MV-4-11 (cell line): ENCODE measurements at places on chromosomes 7 and 10.

DNA sequence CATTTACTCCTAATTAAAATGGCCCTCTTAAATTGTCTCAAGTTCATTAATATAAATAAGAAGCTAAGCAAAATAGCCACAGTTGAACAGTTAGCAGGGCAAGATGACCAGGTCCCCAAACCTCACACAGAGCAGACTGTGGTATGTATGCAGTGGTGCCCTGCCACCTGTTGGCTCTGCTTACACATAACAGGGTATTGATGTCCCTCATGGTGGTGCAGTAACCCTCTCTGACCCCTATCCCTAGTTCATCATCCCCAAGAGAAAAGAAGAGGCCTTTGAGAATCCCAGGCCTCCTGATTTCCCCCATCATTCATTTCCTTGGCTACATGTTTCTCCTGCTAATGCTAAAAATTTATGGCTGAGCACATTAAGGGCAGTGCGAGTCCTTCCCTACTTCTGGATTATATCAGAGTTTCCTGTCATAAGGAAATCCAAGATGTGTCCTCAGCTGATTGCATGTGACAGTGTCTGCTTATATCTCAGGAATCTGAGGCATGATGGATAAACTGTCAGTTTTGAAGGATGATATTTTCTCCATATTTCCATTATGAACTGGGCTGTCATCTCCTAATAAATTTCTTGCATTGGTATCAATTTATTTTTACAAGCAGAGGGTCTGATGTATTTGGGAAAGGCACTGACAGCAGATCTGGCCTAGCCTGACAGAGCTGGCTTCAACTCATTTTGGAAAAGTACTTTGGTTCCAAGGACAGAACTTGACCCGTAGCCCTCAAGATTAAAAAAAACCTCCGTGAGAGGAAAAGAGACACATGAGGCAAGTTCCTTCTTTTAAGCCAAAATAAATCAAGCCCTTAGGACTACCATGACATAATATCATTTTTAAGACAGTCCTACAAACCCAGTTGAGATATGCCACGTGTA is 880.6 kb downstream of the LRMDA start:
- DNase-seq = peak; percentile 32

DNA sequence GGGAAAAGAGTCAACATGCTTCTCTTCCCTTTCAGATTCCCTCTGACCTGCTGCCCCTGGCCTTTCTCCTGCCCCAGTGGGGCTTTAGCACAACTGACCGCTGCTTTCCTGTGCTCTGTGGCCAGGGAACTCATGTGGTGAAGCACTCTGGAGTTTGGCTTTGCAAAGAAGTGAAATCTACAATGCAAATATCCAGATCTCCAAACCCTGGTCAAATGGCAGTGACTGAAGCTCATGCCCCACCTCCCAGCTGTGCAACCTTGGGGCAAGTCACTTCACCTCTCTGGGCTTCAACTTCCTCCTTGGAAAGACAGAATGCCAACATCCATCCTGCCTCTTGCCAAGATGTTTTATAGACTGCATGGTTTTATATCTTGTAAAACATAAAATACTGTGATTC is 157.8 kb downstream of the NEURL1 start:
- DNase-seq = no peak

DNA sequence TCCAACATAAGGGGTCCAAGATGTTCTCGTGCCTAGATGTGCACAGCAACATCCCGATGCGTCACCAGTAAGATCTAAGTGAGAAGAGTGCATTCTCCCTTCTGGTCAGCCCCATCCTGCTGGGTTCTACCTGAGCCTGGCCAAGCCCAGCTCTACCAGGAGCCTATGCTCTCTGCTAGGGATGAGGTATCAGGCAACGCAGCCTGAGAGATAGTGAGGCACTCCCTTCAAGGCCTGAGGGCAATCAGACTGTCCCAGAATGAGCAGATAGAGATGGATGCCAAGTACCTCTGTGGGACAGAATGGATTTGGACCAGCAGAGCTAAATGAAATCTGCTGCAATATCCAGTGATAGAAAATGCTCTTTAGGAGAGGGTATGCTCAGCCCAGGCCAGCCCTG is 26.7 kb downstream of the DDC start:
- DNase-seq = no peak

DNA sequence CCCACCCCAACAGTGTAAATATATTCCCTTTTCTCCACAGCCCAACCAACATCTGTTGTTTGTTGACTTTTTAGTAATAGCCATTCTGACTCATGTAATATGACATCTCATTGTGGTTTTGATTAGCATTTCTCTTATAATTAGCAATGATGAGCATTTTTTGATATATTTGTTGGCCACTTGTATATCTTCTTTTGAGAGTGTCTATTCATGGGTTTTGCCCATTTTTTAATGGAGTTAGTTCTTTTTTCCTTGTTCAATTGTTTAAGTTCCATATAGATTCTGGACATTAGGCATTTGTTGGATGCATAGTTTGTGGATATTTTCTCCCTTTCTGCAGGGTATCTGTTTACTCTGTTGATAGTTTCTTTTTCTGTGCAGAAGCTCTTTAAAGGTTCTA is 340.1 kb downstream of the NXPH1 start:
- no peak for DNase-seq

- no peak for DNase-seq
These were observed 86.9 kb upstream of the KCND2 start for GRCh38 chr7:120185940-120186682.

DNA sequence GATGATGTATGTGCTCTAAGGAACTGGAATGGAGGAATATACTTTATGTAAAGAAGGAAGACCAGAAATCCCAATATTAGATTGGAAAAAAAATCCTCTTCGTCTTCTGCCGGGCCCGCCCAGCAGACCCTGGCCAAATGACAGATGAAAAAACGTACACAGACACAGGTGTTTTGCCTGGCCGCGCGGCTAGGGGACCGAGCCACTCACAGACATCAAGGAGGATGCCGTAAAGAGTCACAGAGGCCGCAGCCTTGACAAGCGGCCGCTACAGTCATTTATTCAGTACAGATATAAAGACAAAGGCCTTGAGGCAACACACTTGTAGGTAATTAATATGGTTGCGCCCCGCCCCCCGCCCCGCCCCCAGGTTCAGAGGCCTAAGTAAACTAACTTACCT is 594.1 kb downstream of the GRM8 start:
- DNase-seq = no peak

- no peak for DNase-seq
These were observed 19.8 kb downstream of the ELMO1 start for GRCh38 chr7:37428681-37429434.

DNA sequence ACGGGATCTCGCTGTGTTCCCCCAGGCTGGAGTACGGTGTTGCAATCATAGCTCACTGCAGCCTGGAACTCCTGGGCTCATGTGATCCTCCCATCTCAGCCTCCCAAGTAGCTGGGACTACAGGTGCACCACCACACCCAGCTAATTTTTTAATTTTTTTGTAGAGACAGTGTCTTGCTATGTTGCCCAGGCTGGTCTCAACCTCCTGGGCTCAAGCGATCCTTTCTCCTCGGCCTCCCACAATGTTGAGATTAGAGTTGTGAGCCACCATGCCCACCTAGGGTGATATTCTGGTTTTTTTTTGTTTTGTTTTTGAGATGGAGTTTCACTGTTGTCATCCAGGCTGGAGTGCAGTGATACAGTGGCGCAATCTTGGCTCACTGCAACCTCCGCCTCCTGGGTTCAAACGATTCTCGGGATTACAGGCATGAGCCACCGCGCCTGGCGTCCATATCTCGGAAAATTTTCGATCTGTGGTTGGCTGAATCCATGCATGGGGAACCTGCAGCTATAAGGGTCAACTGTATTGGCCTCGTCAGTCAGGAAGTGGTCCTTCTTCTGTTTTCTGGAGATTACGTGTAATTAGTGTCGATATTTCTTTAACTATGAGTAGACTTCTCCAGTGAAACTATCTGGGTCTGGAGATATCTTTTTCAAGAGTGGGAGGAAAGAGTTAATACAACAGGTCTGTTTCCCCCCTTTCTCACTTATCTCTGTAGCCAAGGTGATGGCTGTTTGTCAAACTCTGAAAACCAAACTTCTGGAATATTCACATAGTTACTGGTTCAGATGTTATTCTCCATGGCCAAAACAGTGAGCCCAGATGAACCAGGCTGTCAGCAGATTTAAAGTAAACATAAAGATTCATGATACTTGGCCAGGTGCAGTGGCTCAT is 21.0 kb upstream of the FIS1 start:
- DNase-seq = peak; percentile 20

DNA sequence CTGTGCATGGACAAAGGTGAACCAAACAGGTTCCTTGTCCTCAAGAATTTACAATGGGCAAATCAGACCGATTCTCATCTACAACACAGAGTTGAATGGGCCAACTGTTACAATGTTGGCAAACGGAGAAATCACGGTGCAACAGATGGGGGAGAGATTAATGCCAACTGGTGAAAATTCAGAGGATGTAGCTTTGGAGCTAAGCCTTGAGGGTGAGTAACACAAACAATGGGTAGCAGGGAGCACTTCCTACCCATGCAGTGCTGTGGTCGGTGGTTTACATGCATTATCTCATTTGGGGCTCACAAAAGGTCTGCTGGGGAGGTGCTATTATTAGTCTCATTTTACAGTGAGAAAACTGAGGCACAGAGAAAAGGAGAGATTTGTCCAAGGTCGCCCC is 902 bp upstream of the NFE2L3 start:
- peak; percentile 69 for DNase-seq

DNA sequence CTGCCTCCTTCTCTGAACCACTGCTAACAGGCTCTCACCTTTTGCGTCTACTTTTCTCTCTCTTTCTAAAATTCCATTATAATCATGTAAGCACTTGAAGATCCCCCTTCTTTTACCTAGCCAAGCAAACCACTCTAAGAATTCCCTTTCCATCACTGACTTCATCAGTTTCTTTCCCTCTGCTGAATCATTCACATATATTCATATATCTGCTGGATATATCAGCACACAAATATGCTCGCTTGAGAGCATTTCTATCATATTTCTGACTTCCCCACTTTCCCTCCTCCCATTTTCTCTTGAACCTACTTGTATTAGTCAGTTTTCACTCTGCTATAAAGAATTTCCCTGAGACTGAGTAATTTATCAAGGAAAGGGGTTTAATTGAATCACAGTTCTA is 84.2 kb upstream of the LRRN3 start:
- DNase-seq = no peak

GRCh38 chr10:8060010-8060703 is 5.7 kb downstream of the GATA3 start:
- DNase-seq = peak; percentile 26

- DNase-seq = peak; percentile 31
These were observed 112.5 kb downstream of the RALA start for GRCh38 chr7:39735903-39736302.

DNA sequence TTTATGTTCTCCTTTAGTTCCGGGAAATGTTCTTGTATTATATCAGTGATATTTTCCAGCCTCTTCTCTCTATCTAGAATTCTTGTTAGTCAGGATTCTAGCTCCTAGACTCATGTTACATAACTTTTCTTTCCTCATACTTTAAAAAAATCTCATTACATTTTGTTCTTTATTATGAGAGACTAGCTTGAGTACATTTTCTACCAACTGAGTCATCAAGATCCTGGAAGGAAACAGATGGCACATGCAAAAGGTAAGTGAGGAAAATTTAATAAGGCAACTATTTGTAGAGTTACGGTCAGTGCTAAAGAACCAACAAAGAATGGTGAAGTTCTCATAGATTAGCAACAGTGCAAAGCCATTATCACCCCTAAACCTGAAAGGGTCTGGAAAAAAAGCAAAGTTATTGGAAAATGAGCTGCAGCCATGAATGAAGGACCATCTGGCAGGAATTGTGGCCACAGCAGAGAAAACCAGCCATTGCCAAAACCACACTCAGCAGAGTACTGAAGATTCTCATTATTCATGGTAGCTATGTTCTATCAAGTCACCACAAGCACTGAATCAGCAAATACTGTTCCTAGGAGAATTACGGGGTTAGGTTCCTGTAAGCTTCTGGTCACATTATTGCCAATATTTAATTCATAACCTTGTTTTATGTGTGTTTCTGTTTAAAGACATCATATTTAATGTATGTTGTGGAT is 98.3 kb upstream of the C7orf33 start:
- no peak for DNase-seq

- DNase-seq = no peak
These were observed 28.9 kb downstream of the GNA12 start for GRCh38 chr7:2814946-2815874.

GRCh38 chr10:91409869-91410637 is at the start of gene HECTD2:
HECTD2 (plus strand) TSS chr10:91410344; CDS start chr10:91410439, 95 bp downstream.
- peak; percentile 51 for DNase-seq

DNA sequence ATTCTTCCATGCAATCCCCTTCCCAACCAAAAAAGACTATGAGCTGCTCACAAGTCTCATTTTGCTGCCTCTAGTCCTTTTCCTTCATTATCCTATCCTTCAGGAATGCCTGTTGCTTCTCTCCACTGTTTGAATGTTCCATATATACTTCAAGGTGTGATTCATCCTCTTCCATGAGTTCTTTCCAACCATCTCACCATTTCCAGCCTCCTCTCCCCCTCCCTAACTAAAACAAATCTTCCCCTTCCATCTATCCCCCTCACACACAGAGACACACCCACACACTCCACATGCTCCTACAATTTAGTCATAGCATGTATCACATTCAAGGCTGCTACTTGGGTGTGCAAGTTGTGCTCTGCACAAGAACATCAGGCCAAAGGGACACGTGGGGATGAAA is 254.3 kb downstream of the DYNC1I1 start:
- DNase-seq = no peak

DNA sequence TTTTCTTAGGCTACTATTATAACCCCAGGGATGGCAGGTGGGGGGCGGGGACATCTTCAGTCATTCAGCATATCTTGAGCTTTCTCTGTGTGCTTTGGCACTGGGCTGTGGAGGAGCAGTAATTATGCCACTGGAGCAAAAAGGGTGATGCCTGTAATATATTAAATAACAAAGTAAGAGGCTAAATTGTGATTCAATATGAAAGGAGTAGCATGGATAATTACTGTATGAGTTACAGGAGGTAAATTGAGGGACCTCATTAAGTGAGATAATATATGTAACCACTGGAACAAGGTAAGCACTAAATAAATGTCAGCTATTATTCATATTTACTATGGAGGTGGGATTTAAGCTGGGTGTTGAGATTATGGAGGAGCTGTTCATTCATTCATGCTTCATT is 3.3 kb upstream of the STN1 start:
- DNase-seq = no peak

- no peak for DNase-seq
These were observed 246.5 kb upstream of the AOAH start for GRCh38 chr7:36970551-36971514.

- no peak for DNase-seq
These were observed 465.6 kb upstream of the IGFBP3 start for GRCh38 chr7:46386428-46387399.

DNA sequence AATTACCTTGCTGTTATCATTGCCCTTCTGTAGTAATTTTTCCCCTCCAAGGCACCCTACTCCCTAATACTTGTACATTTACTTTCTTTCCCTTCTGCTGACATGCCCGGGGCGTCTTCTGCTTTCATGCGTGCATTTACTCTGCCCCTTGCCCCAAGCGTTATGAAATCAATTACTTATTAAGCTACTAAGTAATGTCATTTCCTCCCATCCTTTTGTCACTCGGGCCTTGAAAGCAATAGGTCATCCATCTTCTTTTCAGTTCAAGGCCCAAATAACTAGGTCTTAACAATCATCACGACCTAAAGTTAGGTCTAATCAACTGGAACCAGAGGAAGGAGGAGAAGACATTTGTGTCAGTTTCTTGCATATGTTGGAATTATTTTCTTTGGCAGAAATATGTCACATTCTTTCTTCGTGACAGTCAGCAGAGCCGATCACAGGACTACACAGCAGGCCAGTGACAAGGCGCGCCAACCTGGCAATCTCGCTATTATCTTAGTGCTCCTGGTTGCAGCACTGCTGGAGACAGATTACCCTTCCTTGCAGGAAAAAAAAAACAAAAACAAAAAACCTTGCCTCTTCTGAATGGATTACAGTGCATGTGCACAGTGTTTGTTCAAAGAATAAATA is 179.2 kb downstream of the RELN start:
- DNase-seq = no peak
